ENCODE measurements at places on chromosomes 5 and 9.

DNA sequence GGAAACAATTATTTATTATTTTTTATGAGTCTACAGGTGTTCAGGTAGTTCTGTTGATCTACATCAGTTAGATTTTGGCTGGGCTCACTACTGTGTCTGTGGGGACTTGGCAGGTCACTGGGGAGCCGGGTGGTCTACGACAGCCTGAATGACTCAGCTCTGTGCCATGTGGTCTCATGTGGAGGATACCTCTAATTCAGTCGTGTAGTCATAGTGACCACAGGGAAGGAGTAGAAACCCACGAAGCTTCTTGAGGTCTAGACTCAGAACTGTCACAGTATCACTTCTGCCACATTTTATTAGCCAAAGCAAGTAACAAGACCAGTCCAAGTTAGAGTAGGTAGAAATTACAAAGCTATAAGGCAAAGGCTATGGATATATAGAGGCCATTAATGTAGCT lies 64.7 kb upstream of the GRAMD2B start:
- DNase-seq: no peak

DNA sequence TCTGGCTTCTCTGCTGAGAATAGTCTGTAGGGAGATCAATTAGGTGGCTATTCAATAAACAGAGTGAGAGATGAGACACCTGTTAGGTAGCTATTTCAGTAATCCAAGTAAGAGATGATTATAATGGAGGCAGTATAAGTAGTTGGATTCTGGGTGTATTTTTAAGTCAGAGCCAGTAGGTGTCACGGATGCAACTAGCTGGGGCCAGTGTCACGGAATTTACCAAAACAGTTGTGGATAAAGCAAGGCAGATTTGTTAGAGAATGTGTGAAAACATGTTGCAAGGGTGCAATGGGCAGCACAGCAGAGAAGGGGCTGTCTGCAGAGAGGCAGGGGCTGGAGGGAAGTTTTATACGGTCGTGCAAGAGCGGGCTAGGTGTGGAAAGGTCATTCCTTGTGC lies 114.9 kb downstream of the RASGRF2 start:
- no peak for DNase-seq

- DNase-seq: no peak
Measured at GRCh38 chr5:160436017-160436416, 14.4 kb downstream of the PTTG1 start.

- DNase-seq: no peak
Measured at GRCh38 chr9:126578029-126578428, 35.7 kb upstream of the LMX1B start.

- no peak for DNase-seq
Measured at GRCh38 chr9:134348404-134349155, 22.3 kb downstream of the RXRA start.

- DNase-seq: no peak
Measured at GRCh38 chr5:132915681-132916080, 42.2 kb downstream of the LEAP2 start.

GRCh38 chr5:174589599-174589998 lies 134.8 kb upstream of the MSX2 start:
- no peak for DNase-seq

DNA sequence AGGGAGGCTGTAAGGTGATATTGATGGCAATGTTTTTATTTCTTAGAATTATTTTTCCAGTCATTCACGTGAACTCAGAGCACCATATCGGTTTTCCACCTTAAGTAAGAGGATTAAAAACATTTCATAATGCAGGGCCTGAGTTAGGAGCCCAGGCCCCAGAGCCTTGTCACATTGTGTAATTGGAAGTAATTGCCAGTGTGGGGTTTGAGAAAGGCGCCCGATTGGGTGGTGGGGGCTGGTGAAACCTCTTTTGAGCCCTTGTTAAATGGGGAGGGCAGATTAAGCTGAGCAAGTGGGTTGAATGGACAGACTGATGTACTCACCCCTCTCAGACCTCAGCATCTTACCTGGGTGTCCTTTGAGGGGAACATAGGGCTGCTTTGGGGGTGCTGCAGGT lies 116.7 kb upstream of the PITX1 start:
- no peak for DNase-seq

GRCh38 chr5:119426057-119426456 lies 26.2 kb upstream of the HSD17B4 start:
- no peak for DNase-seq

GRCh38 chr5:96279801-96280542 lies 153.1 kb downstream of the PCSK1 start:
- no peak for DNase-seq

DNA sequence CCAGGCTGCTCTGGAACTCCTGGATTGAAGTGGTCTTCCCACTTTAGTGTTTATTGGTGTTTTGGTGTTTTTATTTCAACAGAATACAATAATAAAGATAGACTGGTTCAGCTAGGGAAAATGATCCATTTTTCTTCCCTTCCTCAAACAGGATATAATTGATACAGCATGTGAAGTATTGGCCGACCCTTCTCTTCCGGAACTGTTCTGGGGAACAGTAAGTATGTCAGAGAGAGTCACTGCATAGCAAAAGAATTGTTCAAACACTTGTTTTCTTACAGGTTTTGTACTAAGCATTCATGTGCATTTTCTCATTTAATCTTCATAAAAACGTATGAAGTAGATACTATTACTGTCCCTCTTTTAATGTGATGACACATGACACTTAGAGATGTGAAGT lies 31.6 kb downstream of the NUP188 start:
- no peak for DNase-seq

DNA sequence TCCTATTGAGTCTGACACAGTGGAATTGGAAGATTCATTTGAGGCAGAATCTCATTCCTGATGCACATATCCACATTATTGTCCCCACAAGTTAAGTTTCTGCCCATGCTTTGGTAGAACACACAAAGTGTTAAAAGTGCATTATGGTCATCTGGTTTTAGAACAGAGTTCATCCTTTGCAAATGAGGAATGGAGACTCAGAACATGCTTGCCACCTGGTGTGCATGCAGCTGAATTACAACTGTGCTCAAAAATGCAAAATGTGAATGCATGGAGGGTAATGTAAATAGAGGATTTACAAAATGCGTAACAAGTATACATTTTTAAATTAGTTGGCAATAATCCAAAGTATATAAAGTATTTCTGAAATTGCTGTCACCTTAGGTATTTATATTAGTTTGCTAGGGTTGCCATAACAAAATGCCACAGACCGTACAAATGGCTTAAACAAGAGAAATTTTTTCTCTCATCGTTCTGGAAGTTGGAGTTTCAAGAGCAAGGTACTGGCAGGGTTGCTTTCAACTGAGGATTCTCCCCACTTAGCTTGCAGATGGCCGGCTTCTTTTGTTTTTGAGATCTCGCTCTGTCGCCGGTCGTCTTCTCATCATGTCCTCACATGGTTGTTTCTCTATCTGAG lies 671.1 kb downstream of the TAF11L14 start:
- DNase-seq: no peak

DNA sequence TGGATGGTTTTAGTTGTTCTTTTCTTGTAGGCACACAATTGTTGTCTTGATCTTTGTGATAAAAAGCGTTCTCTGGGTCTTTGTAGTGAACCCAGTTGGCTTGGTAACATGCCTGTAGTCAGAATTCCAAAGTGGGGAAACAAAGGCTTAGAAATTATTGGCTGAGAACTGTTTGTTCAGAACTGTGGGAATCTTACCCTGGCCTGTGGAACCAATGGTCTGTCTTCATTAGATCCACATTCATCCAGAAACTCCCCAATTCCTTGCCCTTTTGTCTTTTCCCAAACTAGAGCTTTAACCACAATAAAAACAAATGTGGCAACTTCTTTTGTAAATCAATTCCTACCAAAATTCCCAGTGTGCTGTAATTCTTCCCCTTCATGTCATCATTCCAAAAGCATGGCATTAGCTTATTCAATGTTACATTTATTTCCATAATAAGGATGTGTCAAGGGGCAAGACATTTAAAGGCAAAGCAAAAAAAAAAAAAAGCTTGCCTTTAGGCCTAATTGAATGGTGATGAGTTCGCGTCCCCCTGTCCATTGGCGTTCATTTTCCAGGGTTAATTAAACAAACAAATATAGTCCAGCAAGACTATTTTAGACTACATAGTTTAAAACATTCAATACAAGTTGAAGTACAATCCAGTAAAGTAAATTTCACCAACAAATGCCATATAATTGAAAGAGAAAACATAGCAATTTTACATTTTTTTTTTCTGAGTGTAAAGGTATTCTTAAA lies 249.8 kb upstream of the ZNF608 start:
- no peak for DNase-seq

GRCh38 chr5:31300501-31300900 lies 107.0 kb downstream of the CDH6 start:
- DNase-seq: no peak

GRCh38 chr9:121023064-121023463 lies 27.0 kb downstream of the C5 start:
- no peak for DNase-seq

DNA sequence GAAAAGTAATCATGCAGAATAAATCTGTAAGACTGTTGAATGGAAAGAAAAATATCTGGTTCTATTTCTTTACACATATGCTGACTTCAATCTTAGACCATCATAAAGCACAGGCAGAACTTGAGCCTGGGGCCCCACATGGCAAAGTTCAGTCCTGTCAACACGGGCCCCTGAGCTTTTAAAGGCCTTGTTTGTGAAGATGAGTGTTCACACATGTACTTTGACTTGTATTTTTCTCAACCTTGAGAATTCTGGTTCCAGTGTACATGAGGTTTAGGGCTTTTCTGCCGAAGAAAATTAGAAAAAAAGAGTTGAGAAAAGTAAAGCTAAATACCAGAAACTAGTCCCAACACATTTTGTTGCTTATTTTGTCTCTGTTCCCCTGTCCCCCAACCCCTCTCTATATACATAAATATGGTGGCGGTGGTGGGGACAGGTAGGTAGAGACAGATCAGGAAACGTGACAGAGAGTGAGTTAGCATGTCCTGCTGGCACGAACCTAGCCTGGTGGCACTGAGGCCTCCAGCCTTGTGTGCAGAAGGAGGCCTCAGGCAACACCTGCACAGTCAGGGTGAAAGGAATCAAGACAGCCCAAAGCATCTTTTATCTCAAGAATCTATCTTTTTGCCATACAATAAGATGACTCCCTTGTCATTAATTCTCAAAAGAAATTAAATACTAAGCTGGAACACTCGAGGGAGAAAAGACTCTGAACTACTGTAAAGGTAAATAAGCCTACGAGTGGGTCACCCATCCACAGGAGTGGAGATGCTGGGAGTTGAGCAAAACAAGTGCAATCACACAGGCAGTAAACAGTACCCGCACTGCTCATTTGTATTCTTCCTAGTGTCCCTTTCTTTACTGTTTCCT lies 22.9 kb downstream of the LIFR start:
- no peak for DNase-seq

GRCh38 chr5:141841378-141842180 lies 36.6 kb downstream of the PCDH1 start:
- DNase-seq: no peak

DNA sequence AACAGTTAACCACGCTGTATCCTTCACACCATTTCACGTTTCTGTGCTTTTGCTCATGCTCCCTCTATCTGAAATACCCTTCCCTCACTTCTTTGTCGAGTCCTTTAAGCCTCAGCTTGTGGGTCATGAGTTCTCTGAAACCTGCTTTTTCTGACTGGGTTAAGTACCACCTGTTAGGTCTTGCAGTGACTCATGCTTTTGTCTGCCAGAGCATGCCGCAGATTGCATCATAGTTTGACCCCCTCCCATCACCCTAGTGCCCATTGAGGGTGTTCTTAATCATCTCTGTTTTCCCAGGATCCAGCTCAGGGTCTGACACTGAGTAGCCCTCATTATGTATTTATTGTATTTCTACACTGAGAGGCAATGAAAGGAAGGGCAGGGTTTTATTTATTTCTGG lies 190.2 kb downstream of the ASTN2 start:
- DNase-seq: no peak

DNA sequence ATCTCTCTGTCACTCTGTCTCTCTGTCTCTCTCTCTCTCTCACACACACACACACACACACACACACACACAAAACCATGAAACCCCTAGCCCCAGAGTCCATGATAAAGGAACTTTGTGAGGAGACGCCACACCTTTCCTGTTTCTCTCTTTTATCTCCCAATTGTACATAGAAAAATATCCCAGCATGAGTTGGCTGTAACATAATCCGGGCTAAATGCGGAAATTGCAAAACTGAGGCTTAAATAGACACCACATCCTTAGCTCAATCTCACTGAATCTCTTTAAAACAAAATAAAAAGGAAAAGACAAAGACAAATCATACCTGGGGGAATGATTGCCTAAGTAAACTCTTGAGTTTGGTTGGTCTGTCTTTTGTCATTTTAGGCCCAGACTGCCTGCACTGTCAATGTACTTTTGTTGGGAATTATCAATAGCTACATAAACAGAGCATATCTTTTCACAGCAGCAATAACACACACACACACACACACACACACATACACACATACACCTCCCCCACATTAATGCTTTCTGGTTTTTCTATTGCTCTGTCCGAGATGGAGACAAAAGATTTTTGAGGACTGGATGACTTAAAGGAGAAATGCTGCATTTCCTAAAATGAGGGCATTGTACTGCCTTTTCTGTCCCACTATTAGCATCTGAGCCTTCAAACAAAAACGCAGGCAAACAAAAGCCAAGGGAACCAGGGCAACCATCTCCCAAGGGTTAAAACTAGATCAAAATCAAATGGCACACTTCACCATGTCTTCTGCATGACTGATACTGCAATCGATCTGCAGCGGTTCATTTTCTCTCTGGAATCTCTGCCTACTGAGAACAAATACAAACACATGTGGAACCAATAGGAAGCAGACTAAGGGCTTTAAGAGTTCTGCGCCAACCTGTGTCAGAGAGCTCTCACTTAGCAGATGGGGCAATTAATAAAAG lies 321.5 kb downstream of the NFIB start:
- DNase-seq: no peak

DNA sequence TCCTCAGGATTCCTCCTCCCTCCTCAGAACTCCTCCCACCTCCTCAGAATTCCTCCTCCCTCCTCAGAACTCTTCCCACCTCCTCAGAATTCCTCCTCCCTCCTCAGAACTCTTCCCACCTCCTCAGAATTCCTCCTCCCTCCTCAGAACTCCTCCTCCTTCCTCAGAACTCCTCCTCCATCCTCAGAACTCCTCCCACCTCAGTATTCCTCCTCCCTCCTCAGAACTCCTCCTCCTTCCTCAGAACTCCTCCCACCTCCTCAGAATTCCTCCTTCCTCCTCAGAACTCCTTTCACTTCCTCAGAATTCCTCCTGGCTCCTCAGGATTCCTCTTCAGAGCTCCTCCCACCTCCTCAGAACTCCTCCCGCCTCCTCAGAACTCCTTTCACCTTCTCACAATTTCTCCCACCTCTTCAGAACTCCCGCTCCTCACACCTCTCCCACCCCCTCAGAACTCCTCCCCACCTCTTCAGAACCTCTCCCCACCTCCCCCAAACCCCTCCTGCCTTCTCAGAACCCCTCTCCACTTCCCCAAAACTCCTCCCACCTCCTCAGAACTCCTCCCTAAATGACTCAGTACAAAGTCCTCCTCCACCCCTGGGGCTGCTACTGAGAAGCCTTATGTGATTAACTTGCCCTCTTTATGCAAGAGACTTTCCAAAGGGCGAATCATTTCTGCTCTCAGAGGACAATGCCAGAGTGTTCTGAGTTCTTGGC lies 23.2 kb downstream of the SLC46A2 start:
- DNase-seq: peak; percentile 30
